ENCODE measurements at places on chromosomes 7 and 10. TPM values are rescaled to one million over a fixed set of nuclear protein-coding genes. Genes with fewer than 3 reads are reported as not detected.

- DNase-seq = peak; percentile 16
Observed at GRCh38 chr10:15370212-15370855, 755 bp downstream of the FAM171A1 start.

DNA sequence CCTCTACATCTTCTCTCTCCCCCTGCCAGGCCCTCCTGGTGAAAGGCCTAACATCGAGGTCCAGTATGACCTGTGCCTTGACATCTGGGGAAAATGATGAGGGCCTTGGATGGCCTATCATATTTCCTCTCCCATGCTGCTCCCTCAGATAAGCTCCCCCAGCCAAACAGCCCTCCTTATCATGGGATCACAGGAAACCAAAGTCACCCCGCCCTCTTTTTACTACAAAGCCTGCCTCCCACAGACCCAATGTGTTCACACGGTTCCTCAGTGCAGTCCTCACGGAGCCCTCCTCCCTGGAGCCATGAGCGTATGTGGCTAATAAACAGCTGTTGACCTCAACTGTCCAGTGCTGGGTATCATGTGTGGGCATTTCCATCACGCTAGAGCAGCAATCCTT lies 32.0 kb downstream of the C10orf90 start:
- DNase-seq = no peak

DNA sequence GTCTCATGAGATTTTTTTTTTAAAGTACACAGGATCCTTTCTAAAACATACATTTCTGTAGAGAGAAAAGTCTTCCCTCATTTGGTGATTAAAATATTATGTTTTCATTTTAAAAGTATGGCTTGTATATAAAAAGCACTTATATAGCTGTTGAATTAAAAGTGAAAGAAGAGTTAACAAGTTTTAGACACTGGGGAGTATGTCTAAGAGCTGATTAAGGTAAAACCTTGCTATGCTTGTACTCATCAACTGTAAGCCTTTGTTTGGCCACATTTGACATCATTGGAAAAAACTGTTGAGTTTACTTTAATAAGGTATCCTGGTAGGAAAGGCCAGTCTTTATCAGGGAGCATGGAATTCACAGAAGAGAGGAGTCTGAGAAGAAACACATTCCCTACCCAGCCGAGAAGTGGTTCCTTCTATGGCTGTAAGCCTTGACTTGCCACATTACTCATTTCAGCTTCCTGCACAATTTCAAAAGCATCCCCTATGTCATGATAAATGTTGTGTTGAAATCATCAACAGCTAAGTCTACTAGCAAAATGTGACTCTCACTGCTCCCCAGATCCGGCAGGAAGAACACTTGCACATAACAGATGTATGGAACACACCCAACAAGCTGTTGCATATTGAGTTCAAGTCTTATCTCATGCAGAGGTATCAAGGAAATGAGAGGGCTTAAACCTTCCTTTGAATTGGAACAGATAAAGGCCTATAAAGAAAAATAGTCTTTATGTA lies 171.8 kb upstream of the CDK1 start:
- peak; percentile 59 for DNase-seq

- DNase-seq = no peak
Observed at GRCh38 chr10:95458871-95459270, 102.3 kb downstream of the SORBS1 start.

DNA sequence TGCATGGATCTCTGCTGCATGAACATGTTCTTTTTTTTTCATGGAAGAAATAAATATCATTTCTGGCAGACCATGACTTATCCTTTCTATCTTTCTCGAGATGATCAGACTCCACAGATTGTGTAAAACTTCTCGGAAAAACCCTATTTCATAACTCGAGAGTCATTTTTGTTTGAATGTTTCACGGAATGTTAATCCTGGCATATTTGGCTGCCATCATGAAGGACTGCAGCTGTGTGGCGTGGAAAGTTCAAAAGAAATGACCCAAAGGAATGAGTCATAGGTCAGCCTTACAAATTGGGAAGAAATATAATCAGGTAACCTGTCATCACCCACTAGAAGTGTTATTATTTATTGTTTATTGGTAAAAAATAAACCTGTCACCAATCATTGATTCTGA lies 566.8 kb downstream of the SDK1 start:
- peak; percentile 71 for DNase-seq

DNA sequence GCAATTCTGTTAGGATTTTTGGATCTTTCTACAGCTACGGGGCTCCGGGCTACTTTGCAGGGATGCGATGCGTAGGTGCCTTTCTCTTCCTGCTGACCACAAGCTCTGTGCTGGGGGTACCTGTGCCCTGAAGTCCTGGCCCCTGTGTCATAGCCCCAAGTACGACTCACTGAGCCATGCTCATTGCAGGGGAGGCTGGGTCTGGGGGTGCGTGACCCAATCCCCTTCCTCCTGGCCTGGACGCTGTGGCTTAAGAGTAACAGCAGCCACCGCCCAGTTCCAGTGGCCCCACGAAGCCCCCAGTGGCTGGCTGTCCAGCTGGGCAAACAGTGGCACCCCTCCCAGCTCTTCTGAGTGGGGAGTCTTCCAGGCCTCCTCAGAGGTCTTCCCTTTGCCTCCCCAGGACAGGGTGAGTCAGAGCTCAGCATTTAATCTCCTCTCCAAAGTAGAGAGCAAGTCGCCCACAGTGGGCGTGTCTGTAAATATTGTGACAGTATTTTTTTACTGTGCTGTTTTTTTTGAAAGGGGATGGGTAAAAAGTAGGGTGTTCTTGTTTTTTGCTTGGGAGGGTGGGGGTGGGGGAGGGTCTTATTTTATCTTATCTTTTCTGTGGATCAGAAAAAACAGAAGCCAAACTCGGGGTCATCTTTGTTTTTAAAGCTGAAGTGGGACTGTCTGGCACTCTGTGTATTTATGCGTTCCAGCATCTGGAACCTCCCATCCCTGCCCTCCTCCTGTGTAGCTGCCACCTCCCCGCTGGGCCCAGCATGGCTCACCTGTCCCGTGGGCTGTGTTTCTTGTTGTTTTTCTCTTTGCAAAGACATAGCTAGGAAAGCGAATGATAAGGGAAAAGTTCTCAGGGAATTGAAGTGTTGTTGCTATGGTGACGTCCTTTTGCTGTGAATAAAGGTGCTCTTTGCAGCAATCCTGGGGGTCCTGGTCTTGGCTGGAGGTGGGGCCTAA lies 8.2 kb downstream of the LFNG start:
- peak; percentile 66 for DNase-seq

DNA sequence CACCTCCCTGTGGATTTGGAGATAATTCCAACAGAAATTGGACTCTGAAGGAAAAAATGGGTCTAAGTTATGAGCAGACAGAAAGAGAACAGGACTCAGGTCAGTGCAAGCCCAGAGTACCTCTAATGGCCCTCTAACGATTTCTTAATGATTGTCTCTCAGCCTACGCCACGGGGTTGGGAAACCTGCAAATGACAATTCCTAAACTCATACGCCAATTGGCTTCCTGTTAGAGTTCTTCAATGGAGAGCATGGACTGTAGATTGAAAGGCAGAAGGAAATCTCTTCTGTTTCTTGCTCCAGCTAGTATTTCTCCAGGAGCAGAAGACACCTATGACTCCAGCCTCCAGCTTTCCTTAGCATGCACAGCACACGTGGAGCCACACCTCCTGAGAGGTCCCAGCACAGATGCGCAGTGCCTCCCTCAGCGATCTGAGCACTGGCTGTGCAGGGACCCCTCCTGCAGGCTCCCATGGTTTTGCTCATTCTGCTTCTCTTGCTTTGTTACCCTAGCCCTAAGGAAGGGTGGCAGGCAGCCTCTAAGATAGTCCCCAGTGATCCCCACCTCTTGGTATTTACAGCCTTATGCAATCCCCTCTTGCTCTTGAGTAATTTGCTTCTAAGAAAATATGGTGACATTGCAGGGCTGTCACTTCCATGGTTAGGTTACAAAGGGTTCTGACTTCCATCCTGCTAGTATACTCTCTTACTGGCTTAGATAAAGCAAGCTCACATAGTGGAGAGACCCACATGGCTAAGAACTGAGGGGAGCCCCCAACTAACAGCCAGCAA lies 30.1 kb downstream of the DENND11 start:
- no peak for DNase-seq

DNA sequence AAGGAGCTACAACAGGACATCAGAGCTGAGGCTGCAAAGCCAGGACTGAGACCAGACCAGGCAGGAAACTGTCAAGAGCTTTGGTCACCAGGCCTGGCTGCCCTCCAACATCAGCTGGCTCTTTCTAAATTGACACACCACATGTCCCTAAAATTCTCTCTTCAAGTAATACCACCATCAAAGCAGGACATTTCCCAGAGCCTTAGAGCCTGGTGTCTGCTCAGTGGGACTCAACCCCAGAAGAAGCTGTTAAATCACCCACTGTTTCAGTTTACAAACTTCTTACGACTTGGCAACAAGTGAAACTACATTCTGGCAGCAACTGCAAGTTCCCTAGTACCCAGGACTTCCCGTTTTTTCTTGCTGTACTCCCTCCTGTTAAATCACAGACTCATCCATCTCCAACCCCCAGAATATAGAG lies 3.8 kb upstream of the IL6 start:
- DNase-seq = peak; percentile 47

DNA sequence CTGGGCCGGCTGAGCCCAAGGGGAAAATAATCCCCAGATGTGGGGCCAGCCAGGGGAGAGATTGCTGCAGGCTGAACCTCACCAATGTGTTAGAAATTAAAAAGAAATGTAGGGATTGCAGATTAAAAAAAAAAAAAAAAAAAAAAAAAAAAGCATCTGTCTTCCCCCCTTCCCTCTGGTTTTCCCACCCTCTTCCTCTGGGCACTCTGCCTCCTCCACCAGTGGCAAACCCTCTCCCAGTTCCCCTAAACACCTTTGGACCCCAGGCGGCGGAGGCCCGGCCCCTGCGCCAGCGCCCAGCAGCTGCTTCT lies 7.1 kb downstream of the MNX1 start:
- DNase-seq = no peak

DNA sequence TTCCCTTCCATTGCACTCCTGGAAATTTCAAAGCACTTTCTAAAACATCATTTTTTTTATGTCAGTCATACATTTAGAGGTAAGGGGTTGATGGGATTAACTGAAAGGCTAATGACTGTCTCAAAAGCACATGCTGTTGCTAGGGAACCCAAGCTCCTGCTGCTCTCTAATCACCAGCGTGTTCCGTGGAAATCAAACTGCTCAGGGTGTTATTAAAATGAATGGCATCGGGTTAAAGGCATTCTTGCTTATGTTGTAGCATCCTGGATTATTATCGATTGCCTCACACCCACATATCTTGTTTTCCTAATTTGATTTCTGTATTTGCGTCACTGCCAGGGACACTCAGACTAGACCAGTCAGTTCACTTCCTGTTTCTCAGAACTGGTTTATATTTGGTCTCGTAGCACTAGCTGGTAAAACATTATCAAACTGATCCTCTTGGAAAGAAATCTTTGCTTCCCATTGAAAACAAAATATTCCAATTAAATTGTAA lies 216.5 kb upstream of the MKLN1 start:
- DNase-seq = peak; percentile 90

GRCh38 chr7:121546632-121547543 lies 150.8 kb upstream of the FAM3C start:
- DNase-seq = no peak

DNA sequence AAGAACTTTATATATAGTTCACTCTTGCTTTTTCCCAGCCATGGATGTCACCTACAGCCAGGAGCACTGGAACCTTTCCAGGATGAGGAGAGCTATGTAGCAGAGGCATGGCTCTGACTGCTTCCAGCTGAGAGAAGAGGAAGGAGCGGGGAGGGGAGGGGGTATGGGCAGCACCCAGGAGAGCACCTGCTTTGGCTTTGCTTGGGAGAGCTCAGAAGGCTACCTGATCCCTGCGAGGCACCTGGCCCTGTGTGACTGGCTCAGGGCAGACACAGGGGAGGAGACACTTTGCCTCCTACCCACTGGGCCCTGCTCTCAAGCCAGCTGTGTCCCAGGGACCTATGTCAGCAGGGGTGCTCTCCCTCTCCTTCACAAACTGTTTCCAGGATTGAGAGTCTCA lies 67.1 kb downstream of the HK1 start:
- no peak for DNase-seq

GRCh38 chr7:151276666-151277590 lies 28.4 kb upstream of the SMARCD3 start:
- peak; percentile 65 for DNase-seq

DNA sequence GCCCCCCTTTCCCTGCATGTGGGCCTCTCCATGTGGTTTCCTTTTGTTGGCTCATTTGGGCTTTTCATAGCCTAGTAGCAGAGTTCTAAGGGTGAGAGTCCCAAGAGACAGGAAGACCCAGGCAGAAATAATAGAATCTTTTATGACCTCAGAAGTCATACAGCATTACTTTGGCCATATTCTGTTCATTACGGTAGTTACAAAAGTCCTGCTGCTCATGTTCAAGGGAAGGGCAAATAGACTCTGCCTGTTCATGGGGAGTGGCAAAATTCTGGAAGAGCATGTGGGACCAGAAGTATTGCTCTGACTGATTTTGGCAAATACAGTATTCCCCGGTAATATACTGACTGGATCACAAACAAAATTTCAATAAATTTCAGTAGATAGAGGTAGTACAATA lies 910.3 kb downstream of the LRMDA start:
- DNase-seq = no peak

- DNase-seq = peak; percentile 45
Observed at GRCh38 chr10:91909117-91909677, at the start of gene FGFBP3. Gene FGFBP3, minus strand, starts transcription at chr10:91909486. Its CDS starts 517 bp downstream, at chr10:91908969.

- DNase-seq = no peak
Observed at GRCh38 chr7:1331561-1332467, 99.1 kb downstream of the UNCX start.

GRCh38 chr7:54960517-54960916 lies 58.3 kb upstream of the EGFR start:
- peak; percentile 61 for DNase-seq

GRCh38 chr7:112505495-112505894 lies 24.7 kb downstream of the LSMEM1 start:
- DNase-seq = peak; percentile 43

GRCh38 chr10:76881477-76882220 lies 756.0 kb downstream of the KCNMA1 start:
- DNase-seq = peak; percentile 56

GRCh38 chr7:26090927-26091519 lies 61.0 kb upstream of the NFE2L3 start:
- DNase-seq = peak; percentile 74

GRCh38 chr10:26977635-26978034 lies 116.9 kb upstream of the ABI1 start:
- DNase-seq = no peak

- no peak for DNase-seq
Observed at GRCh38 chr10:14700546-14700945, 74.2 kb downstream of the FAM107B start.

DNA sequence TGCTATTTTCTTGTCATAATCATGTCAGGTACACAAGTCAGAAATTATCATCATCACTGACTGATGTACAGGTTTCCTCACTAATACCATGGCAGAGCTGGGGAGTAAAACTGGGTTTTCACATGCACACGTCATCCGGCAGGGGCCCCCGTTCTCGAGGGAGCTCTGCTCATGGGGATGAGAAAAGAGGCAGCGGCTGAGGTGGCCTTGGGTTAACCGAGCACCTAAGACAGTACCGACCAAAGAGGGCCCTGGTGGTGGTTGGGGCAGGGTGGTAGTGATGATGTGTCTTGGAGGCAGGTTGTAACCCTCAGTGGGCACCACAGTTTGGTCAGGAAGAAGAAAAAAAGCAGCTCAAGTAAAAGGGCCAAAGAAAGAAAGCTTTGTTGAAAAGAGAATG lies 12.1 kb upstream of the TRPV6 start:
- DNase-seq = no peak

CDH23 gene
- total RNA-seq = under 0.01 TPM

NUB1 gene
- 31.9 TPM for total RNA-seq

LRRC18 gene
- not detected for total RNA-seq

PKD1L1 gene
- total RNA-seq = under 0.01 TPM

WDR86 gene
- not detected for total RNA-seq

FIS1 gene
- total RNA-seq = 293 TPM

SYPL1 gene
- 19.0 TPM for total RNA-seq

RBP4 gene
- total RNA-seq = not detected

LIPJ gene
- not detected for total RNA-seq

PPRC1 gene
- total RNA-seq = 11.4 TPM

Measured in IMR-90 (cell line).